ENCODE measurements at places on chromosomes 11 and 22.

DNA sequence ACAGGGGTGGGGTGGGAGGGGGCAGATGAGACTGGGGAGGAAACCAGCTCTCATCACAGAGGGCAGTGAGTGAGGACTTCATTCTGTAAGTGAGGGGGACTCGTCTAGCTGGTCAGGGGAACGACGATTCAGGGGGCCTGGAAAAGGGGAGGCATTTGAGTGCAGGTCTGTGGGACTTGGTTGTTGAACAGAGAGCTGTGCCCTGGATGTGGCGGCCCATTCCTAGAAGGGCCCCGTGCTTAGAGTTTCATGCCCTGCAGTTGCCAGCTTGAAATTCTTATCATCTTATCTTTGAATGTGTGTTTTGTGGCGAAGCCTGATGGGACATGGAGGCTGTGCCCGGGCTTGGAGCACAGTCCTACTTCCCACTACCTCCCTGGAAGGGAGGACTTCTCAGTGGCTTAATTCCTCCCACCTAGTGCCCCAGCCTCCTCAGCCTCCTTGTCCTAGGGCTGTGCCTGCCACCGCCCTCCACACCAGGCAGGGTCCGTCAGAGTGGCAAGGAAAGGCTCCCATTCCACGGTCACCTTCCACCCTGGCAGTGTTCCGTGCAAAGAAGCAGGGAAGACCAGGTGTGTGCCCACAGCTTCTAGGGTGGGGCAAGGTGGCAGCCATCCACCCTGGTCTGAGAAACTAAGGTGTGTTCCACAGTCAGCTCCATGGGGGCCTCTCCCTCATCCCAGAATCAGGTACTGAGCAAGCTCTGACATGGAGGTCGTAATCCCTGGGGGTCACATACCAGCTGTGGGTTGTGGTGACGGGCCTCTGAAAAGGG, 59.7 kb upstream of the LMO1 start:
- no peak for DNase-seq

GRCh38 chr11:78573271-78573670, 1.4 kb downstream of the NARS2 start:
- DNase-seq: no peak

DNA sequence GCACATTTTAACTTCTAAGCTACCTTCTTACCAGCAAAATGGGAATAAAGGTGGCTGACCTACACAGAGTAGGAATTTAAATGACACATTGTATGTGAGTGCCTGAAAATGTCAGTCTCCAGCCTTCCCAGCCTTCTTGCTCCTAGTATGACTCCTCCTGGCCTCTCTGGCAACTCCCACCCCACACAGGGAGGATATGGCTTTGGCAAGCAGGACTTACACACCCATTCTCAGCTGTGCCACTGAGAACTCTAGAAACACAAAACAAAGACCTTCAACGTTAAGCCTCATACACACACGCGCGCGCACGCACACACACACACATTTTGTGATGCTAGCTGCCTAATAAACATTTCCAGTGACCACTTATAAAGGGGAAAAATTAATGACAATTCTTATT, 65.8 kb downstream of the PACSIN2 start:
- no peak for DNase-seq

GRCh38 chr11:33125611-33126010, 35.7 kb downstream of the CSTF3 start:
- DNase-seq: no peak

- DNase-seq: no peak
Measured at GRCh38 chr11:70522593-70523311, 124.4 kb downstream of the CTTN start.

All from stimulated activated CD8-positive, alpha-beta memory T cell treated with anti-CD3 and anti-CD28 coated beads, Interleukin-15, amount 100 ng/mL, for 1 hour (primary cell).